ENCODE measurements at places on chromosomes 7 and 10.

- DNase-seq, result no peak
Observed at GRCh38 chr7:155219947-155220769, 77.5 kb upstream of the INSIG1 start.

GRCh38 chr7:112018305-112019030 is 187.7 kb downstream of the DOCK4 start:
- no peak for DNase-seq

- DNase-seq, result no peak
Observed at GRCh38 chr10:109920016-109920415, 3.3 kb downstream of the XPNPEP1 start.

GRCh38 chr7:132577206-132578049 is 1.2 kb upstream of the PLXNA4 start:
- DNase-seq, result peak; percentile 33

GRCh38 chr7:135168001-135168400 is 2.5 kb downstream of the CYREN start:
- no peak for DNase-seq

DNA sequence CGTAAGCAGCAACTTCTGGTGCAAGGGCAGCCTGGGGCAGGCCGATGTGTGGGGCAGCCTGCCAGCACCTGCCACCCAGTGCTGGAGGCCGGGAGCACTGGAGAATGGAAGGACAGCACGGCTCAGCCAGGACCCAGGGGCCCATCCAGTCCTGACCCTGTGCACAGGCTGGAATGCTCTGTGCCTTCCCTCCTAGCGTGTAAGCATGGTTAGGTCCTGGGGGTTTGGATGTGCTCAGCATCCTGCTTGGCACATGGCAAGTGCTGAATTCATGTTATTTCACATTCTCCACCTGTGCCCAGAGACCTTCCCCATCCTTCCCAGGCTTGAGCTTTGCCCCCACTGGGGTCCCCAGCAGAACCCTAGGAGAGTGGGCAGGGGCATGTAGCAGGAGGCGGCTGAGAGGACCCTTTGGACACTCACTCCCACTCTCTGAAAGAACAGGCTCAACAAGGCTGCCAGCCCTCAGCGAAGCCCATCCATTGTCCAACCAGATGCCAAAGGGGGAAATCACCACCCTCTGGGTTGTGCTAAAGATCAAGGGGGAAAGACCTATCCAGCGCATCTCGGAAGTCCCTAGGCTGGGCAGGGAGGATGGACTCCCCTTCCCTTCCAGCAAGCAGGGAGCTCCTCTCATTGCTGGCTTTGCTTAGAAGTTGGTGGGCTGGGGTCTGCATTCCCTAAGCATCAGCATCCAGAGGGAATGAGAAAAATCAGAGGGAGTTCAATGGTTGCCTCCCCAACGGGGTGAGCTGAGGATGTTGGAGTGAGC is 29.7 kb downstream of the ANXA8 start:
- no peak for DNase-seq

DNA sequence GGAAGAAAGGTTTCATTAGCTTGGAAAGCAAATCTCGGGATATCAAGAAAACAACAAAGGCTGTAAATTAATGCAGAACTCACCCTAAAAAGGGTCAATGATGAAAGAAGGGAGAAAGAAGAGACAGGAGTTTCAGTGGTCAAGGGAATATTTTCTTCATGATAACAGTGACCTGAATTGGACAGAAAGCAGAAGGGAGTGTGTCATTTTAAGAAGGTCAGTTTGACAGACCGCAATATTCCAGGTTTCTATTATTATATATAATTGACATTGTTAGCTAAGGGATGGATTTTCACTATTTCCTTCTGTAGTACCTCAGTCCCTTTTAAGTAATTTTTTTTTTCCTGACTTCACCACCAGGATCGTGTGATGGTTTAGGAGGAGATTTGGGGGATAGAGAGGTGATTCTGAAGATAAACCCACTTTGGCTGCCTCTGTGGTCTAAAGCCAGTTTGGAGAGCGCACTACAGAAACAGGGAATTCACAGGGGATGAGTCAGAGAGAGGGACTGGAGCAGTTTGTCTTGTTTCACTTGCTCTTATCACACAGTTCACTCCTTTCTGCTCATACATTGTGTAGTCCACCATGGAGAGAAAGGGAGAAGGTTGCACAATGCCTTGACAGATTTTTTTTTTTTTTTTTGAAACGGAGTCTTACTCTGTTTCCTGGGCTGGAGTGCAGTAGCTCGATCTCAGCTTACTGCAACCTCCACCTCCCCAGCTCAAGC is 417.9 kb downstream of the AUTS2 start:
- no peak for DNase-seq

DNA sequence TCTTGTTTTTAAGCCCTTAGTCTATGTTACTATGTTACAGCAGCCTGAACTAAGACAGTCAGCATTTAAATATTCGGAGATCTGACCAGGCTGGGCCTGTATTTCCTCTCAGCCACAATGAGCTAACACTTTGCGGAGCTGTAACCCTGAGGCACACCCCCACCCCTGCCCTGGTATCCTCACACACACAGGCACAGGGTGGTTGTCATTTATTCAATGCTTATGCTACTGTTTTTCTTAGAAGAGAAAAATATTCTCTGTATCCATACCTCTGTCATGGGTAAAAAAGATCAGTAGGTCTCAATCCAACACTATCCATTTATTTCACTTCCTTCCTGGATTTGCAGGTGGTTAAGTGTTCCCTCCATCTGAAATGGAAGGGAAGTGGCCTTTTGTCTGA is 80.3 kb upstream of the TRIL start:
- DNase-seq, result peak; percentile 12

DNA sequence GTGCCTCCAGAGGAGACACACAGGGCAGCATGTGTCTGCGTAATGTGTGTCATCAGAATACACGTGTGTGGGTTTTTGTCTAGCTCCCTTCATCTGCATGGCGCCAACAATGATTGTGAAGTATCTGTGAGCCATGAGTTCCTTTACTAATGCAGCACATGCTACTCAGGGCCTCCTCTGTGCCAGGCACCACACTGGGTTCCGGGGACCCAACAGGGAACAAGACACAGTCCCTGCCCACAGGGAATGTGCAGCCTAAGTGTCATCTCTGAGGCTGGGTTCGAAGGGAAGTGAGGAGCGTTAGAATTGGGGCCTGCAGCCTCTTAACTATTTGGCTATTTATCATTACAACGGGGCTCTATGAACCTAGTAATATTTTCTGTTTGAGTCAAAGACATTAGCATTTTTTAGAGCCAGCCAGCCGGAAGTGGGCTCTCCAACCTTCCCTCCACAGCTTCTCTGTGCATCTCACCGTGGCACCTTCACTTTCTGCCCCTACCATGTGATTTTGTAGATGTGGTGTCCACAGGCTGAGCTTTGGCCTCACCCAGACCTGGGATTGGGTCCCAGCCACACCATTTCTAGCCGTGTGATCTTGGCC is 43.9 kb upstream of the SRGN start:
- no peak for DNase-seq

- no peak for DNase-seq
Observed at GRCh38 chr7:154684666-154685563, 318.0 kb downstream of the PAXIP1 start.

GRCh38 chr10:21043044-21043443 is 145.9 kb upstream of the NEBL start:
- no peak for DNase-seq

GRCh38 chr7:27418541-27418940 is 175.9 kb downstream of the EVX1 start:
- DNase-seq, result no peak

GRCh38 chr10:75234683-75235374 is 928 bp downstream of the COMTD1 start:
- no peak for DNase-seq

GRCh38 chr10:121027371-121027770 is 176.2 kb downstream of the WDR11 start:
- no peak for DNase-seq

DNA sequence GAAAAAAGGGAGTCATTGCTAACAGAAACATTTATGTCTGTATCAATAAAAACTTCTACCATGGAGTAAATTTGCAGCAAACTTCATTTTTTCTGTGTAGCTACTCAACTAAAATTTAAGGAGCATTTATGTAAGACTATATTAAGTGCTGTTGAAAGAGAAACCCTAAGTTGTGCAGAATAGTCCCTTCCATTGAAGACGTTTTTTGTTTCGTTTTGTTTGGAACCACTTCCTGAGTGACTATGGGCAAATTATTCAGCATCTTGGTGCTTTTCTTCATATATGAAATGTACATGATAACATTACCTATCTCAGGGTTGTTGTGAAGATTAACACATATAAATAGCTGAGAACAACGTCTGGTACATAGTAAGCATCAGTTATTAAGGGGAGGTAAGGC is 24.3 kb downstream of the SEM1 start:
- DNase-seq, result no peak

GRCh38 chr7:151115836-151116418 is 29.7 kb downstream of the AGAP3 start:
- DNase-seq, result no peak

- peak; percentile 80 for DNase-seq
Observed at GRCh38 chr7:16753102-16753931, at the start of gene TSPAN13. TSS of gene TSPAN13 (plus strand) at chr7:16753755. CDS start at chr7:16753968, 213 bp downstream.

DNA sequence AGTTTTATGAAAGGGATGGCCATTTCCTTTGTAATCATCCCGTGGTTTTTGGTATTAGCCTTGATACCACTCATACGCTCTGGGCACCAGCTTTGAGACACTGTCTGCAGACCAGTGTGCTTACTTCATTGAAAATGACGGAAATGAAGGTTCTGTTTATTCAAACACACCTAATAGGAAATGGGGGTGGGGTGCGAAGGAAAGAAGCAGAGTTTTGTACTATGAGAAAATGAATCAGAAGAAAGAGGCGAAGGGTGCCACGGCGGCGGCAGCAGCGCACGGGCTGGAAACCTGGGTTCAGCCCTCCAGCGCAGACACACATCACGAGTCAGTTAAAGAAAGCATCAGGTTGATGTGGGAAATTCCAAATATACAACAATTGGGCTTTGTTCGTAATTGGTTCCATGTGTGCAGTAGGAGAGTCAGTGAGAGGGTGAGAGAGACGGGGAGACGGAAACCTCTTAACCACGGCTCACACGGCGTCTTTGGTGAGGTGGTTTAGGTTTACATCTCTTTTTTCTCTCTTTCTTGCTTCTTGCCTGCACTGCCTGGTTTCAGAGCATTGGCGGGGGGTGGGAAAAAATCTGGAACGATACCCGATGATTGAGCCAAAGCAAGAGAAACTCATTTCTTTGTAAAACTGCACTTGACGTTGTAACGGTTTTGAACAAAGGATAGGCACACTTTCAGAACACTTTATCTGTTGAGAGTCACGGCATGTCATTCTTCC is 321.2 kb downstream of the FRMD4A start:
- DNase-seq, result no peak

- DNase-seq, result no peak
Observed at GRCh38 chr7:27737178-27737577, 2.8 kb upstream of the TAX1BP1 start.

DNA sequence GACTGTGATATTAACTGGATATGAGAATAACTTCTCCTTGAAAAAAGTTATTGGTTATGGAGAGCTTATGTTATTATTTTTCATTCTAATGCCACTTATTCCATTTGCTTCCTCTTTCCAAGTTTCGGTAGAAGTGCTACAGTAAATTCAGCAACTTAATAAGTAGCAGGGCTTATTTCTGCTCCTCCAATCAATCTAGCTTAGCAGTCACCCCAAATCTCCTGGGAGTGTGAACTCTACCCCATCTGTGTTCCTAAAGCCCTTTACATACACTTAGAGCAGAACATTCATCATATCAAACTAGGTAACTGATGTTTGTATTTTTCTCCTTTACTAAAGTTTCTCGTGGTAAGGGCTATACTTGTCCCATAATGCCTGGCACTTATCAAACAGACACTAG is 8.7 kb downstream of the ARL3 start:
- DNase-seq, result no peak
